Mucosa of gallbladder (tissue), 1 donor: ENCODE measurements at places on chromosomes 7 and 10. TPM values are rescaled to one million over a fixed set of nuclear protein-coding genes. Genes with fewer than 3 reads are reported as not detected.

- no peak for DNase-seq
Measured at GRCh38 chr7:80026766-80027165, 107.9 kb upstream of the GNAI1 start.

DNA sequence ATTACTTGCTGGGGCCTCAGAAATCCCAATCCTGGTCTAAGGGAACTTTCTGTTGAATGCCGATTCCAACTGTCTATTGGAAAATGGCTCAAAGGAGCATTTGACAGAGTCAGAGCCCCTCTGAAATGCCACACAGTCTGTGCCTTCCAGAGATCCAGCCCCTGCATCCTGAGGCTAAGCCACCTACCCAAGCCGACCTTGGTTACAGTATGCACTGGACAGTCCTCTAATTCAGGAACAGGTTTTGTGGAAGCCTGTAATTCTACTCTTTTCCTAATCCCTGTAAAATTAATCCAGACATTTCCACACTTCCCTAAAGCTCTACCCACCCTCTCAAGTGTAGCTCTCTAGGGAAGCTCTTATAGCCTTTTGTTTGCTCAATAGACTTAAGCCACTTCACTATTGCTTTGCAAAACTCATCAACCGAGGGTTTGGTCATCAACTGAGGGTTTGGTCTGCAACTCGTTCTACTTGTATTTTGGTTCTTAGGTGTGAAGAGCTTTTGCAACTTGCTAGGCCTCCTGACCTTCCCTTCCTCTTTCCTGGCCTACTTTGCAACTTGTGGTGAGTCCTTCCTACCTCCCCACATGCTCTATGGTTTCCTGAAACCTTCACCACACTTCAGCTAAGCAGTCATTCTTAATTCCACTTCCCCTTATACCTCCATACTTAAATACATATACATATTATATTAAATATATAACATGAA lies 364.8 kb downstream of the SFMBT2 start:
- DNase-seq, result no peak

- DNase-seq, result no peak
Measured at GRCh38 chr7:151941009-151941408, 15.2 kb upstream of the GALNTL5 start.

Gene MAGI2
- total RNA-seq, result 10.6 TPM

DNA sequence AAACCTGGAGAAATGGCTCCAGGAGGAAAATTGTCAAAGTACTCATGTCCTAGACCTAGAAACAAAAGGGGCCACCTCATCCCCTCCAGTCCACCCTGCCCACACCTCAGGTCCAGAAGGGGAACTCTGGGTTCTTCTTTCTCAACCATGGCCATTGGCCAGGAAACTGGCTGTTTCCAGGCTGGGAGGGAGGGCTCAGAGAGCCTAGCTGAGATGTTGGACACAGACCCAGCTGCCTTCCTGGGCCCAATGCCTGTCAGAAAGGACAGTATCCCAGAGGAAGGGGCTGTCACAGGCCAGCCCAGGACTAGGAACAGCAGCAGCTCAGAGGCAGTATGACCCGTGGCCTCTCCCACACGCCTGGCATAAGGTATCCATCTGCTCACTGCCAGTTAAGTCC lies 9.6 kb downstream of the GRID1 start:
- DNase-seq, result no peak

Gene CDHR3
- total RNA-seq, result 3.1 TPM

Gene CPA4
- 0.43 TPM for total RNA-seq

DNA sequence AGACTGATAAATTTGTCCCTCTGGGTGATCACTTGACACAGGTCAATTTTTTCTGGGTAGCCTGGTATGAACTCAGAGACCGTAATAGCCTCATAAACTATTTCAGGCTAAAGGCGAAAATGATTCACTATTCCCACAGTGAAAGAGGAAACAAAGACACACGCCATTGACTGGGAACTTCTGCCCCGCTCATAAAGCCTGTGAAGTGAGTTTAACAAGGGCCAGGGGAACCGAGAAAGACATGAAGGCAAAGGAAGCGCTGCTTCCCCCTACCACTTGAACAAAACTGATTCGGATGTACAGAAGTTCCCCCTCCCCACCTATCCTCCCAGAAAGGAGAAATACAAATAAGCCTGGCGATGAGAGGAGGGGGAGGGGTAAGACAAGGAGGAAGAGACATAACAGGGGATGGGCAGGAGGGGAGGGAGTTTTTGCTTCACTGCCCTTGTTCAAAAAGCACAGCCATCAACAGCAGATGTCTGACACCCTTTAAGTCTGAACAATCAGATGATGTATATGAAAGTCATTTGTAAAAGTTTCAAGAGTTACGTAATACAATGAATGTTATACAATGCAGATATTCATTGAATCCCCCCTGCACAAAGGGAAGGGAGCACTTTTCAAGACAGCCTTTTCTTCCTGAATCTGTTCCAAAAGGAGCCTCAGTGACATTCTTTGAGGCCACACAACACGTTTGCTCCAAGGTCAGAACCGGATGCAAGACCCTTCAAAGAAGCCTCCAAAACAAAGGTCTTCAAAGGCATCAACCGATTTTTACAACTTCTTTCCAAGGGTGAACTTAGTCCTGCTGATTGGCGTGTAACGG lies 734 bp downstream of the ABCB4 start:
- DNase-seq, result no peak

DNA sequence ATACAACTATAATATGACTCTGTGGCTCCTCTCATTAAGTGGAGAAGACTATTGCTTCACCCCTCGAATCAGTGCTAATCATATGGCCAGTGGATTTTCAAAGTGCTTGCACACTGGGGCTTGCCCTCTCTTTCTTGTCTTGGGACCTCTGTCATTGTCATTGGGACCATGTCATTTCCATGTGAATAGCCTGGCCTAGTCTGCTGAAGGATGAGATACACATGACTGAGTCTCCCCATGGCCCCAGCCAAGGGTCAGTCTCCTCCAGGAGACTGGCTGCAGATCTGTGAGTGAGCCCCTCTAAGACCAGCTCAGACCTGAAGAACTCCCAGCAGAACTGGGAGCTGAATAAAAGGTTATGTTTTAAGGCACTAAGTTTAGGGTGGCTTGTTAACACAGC lies 39.5 kb downstream of the PKD1L1 start:
- DNase-seq, result no peak

- no peak for DNase-seq
Measured at GRCh38 chr7:120996988-120997345, 8.5 kb downstream of the CPED1 start.

GRCh38 chr7:107039199-107039900 lies 5.2 kb upstream of the PRKAR2B start:
- DNase-seq, result no peak

DNA sequence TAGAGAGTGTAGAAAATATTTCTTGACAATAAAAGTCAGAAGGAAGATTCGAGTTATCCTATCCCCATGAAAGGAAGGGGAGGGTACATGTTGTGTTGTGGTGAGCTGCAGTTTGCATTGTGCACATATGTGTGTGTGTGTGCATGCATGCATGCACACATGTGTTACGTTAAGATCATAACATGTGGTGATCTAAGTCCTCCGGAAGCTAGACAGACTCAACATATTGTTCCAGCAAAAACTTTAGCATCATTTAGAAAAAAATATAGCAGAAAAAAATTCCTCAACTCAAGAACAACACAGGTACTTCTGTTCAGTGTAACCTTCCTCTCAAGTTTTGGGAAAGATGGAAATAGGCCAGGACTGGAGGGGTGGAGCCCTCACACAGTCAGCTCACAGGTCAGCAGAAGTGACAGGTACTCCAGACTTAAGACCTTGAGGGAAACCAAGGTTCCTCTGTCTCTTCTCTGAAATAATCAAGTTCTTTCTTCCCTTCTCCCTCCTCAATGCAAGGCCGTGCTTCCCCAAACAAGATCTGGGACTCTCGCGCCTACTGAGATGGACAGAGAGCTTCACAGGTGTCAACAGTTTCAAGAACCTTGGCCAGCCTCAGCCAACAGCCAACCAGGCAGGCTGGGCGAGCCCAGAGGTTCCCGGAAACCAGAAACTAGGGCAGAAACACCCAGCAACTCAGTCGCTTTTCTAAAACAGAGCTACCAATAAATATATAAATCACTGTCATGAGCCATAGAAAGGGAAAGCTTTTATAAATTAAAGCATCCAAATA lies 205.2 kb downstream of the FAM107B start:
- no peak for DNase-seq

DNA sequence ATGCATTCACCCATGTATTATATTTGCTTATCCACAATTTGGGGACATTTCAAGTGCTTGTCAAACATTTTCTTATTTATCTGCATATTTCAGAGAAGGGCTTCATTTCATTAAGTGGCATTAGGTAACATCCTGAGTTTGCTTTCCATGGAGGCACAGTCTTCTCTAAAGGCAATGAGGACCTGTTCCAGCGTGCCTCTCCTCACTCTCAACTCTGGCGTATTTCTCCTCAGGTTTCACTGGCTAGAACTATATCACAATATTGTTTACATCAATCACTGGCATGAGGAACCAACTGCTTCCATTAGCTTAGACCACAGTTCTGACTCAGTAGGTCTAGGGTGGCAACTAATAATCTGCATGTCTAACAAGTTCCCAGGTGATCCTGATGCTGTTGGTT lies 177.2 kb downstream of the TAX1BP1 start:
- DNase-seq, result no peak

Gene WASHC2A
- 38.8 TPM for total RNA-seq

Gene CDC14C
- total RNA-seq, result not detected

- no peak for DNase-seq
Measured at GRCh38 chr7:52961084-52961483, 74.3 kb upstream of the POM121L12 start.
